ENCODE measurements at places on chromosomes 1 and 21.

DNA sequence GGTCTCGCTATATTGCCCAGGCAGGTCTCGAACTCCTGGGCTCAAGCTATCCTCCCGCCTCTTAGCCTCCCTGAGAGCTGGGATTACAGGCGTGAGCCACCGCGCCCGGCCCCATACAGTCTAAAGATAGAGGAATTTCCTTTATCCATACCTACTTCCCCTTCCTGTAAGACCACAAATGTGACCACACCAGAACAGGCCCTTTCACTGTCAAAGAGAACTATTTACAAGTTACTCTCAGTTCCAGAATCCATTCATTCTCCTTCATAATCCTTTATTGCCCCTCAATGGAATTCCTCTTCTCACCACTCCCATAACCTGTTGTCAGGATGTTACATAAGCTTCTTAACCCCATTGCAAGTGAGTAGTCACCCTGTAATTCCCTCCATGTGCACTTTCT lies 26.3 kb upstream of the SLC5A9 start:
- DNase-seq = no peak

DNA sequence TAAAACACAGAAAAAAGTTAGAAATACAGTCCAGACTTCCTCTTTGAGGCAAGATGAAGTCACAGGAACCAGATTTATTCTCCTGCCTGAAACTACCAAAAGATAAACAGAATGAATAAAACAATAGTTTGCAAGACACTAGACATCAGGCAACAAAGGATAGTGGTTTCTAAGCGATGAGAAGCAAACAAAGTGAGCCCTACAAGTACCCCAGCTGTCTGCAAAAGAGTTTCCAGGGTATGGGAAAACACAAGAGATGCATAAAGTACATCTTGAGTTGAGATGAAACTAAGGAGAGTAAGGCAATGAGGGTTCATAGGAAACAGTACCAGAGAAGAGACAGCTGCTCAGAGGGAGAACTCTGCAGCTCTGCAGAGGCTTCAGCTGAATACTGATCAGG lies 83.3 kb upstream of the COL24A1 start:
- DNase-seq = no peak

DNA sequence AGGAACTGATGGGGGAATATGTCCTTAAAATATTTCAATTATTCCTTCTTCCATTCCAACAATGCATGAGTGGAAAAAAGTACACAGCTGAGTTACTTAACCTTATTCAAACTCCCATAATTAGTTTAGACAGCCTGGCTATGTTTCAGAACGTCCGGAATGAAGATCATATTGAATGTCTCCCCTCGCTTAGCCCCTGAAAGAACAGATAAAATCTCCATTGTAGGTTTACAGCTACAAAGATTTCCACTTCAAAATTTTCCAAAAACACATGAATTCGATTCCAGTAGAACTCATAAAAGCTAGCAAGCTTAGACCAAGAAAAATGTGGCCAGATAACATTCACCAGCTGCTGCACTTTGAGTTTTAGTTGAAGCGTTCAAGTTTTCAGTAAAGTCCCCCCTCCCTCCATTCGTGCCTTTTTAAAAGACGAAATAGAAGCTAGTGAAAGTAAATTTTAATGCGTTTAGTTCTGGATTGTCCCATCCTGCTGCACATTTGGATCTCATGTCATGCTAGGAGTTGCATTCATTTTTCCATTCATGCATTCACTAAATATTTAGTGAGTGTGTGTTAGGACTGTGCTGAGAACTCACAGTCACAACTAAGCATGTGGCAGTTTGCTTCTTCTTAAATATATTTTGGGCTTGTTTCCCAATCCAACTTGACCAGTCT lies 29.4 kb upstream of the SSX2IP start:
- DNase-seq = no peak

DNA sequence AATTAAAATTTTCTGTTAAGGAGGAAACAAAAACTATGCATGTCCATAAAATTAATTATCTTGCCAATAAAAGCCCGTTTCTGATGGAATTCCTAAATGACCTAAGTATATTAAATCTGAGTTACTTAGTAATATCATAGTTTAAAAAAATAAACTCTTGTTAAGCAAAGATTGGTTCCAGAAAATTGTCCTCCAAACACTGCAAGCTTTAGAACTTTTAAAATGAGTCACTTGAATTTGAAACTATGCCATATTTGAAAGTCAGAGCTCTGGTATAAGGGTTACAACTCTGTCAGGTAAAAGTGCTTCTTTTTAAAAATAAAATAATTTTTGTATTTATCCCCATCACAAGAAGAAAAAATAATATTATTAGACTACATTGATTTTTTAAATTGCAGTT lies 409.5 kb downstream of the PLPP3 start:
- DNase-seq = no peak

- peak; percentile 21 for DNase-seq
These were observed 2.4 kb upstream of the PRAMEF18 start for GRCh38 chr1:13228343-13228781.

DNA sequence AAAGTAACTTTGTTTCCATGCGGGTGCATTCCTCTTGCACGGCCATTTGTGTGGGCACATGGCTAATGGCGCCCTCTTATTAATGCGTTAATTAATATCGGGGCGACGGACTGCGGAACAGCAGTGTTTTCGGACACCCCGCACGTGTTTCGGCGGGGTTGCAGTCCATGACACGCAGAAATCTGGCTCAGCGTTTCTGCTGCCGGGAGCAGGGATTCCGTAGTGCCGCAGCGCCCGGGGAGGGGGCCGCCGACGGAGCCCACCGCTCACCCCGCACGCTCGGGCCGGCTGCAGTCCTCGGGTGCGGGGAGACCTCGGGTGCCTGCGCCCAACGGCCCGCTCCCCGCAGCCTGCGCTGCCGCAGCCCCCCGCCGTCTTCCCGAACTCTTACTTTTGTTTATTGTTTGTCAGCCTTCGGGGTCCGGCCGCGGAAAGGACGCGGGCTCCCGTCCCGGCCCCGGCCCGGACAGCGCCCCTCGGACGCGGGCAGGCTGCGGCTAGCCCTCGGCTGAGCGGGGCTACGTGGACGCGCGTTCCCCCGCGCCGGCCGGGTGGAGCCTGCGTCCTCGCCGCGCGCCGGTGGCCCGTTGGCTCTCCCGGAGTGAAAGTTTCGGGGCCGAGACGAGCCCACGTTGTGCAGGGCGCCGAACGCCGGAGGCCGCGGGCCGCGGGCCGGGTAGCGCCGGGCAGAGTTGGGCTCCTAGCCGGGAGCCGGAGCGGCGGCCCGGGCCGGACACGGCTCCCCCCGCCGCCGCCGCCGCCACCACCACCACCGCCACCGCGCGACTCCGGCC lies 849 bp downstream of the NFIA start:
- DNase-seq = no peak

GRCh38 chr1:157181258-157181657 lies 43.1 kb upstream of the ETV3 start:
- no peak for DNase-seq

DNA sequence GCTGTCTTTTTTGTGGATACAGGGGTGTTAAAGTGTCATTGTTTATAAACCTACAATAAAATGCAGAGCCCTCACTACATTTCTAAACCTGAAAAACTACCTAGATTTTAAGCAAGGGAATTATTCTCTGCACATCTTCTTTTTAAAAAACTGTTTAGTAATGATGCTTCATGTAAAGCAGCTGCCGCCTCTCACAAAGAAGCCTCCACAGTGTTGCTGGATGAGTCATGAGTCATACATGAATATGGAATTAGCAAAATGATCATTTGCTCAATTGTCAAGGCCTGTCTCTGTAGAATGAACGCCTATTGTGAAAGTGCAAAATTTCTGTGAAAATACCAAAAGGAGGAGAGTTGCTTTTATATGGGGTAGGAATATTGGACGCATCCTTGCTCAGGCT lies 259.5 kb upstream of the CHRM3 start:
- DNase-seq = no peak

DNA sequence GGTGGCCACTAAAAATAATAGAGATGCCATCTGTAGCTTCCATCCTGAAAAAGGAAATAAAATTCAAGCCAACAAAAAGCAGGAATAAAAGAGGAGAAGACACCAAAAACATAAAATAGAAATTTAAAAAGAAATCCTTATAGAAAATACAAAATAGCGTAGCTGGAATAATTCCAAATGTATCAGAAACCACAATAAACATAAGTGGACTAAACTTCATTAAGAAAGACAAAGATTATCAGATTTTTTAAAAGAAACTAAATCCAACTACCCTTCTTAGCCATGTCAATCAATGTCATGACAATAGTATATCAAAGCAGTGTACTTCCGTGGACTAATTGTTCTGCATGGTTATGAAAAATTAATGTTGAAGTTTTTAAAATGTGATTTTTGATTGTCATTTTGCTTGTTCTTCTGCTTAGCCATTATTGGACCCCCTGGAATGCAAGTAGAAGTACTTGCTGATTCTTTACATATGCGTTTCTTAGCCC lies 13.2 kb downstream of the IL10RB start:
- no peak for DNase-seq

- DNase-seq = no peak
These were observed at the start of gene NBL1 for GRCh38 chr1:19643602-19644394. NBL1 (plus strand) TSS chr1:19644311; CDS start chr1:19655031, 10,720 bp downstream.

- DNase-seq = no peak
These were observed 63.6 kb downstream of the TMEM53 start for GRCh38 chr1:44610527-44611148.

- no peak for DNase-seq
These were observed 120.3 kb downstream of the KCNK2 start for GRCh38 chr1:215202868-215203267.

DNA sequence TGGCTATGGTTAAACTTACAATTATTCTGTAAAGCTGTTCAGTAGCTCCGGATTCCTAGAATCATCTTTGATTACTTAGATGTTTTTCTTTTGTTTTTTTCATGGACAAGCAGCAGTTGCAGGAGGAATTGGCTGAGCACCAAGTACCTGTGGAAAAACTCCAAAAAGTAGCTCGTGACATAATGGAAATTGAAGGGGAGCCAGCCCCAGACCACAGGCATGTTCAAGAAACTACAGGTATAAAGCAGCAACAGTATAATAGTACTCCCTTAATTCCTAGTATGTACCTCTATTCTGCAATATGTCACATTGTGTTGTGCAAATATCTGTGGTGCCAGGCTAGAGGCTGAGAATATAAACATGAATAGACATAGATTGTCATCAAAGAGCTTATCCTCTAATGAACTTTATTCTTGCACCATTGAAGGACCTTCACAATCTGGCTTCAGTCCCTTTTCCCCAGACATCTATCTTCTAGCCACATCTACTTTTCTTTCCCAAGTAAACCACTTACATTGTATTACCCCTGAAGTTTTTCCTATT lies 132.3 kb upstream of the BMP8A start:
- DNase-seq = no peak

DNA sequence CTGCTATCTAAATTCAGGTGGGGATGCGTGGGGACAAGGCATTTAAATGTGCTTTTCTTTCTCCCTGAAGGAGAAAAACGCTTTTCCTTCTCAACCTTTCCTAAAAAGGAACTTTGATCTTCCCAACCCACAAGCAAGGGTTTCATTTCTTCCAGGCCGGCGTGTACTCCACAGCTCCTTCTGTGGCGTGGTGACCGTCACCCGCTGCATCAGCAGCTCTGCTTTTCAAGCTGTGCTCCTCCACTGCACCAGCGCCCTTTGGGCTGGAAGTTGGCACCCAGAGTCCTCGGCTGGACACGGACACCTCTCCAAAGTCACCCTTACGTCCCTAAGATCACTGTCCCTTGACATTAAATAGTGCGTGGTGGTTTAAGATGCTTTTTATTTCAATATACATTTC lies 54.3 kb downstream of the PEX14 start:
- DNase-seq = no peak

DNA sequence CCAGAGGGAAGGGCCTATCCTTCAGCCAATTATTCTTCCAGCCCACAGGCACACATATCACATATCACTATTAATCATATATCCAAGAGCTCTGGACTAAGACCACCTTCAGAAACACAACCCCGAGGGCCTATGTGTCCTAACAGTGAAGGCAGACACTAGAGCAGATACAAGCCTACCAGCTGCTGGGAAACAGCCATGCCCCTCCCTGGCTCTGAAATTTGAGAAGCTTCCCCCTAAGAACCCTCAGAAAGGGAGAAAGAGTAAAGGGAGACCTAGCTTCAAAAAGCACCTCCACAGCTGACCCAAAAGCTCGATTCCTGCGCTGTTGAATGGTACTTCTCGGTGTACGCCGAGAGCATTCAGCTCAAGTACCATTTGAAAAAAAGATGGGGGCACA lies 17.4 kb downstream of the CNN3 start:
- no peak for DNase-seq

GRCh38 chr1:43547538-43548072 lies 16.9 kb downstream of the PTPRF start:
- no peak for DNase-seq

- no peak for DNase-seq
These were observed 153.0 kb downstream of the HLX start for GRCh38 chr1:221032204-221032585.

- no peak for DNase-seq
These were observed 585.7 kb downstream of the SMYD3 start for GRCh38 chr1:245921417-245921816.
